Transverse colon (tissue), 4 donors: ENCODE measurements at places on chromosomes 13 and 19. TPM values are rescaled to one million over a fixed set of nuclear protein-coding genes. Genes with fewer than 3 reads are reported as not detected.
A peak's percentile ranks its signal among the peaks of the same experiment; 100 is the strongest.

Gene PLA2G4C
- 9.0 TPM for total RNA-seq

- H3K4me1 ChIP-seq, result peaks cover 49% of the 10 kb centered on the region
- H3K27me3 ChIP-seq, result no peaks in the 10 kb centered on the region
- no peaks in the 10 kb centered on the region for H3K36me3 ChIP-seq
- peak overlapping the region; percentile 95 for H3K27ac ChIP-seq
- peak overlapping the region; percentile 47 for H3K4me3 ChIP-seq
These were observed 67.8 kb downstream of the RASA3 start for GRCh38 chr13:114064450-114065140.

DNA sequence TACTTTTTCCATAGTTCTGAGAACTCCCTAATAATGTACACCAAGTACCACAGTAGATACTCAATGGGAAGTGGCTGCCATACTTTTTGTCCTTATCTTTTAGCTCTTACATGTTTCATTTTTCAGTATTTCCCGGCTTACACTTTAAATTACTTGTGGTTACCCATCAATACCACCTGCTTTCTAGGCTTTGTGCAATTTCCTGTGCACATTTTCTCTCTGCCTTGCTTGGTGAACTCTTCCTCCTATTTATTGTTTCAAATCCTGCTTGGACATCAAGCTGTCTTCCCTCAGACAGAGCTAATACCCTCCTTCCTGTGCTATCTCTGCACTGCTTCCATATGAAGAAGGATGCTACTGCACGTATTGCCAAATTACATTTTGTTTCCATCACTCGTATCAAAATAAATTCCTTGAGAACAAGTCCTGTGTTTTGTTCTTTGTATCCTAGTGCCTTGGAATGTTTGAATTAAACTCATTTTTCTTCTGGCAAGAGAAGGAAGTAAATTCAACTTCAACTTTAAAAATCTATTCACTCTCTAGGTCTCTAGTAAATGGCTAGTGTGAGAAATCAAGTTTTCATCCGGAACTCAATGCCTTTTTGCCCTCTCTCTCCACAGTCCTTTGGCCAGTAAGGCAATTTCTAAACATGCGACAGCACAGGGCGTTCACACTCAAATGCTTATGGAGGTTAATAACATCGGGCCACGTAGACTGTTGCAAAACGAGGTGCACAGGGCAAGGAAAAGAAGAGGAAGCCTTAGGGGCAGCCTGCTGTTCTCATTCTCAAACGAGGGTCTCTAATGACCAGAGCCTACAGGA is 5.6 kb downstream of the ZAR1L start:
- peak overlapping the region; percentile 35 for H3K27ac ChIP-seq
- no peaks in the 10 kb centered on the region for H3K27me3 ChIP-seq
- H3K4me1 ChIP-seq, result no peaks in the 10 kb centered on the region
- peak; percentile 12 for DNase-seq
- H3K36me3 ChIP-seq, result no peaks in the 10 kb centered on the region

DNA sequence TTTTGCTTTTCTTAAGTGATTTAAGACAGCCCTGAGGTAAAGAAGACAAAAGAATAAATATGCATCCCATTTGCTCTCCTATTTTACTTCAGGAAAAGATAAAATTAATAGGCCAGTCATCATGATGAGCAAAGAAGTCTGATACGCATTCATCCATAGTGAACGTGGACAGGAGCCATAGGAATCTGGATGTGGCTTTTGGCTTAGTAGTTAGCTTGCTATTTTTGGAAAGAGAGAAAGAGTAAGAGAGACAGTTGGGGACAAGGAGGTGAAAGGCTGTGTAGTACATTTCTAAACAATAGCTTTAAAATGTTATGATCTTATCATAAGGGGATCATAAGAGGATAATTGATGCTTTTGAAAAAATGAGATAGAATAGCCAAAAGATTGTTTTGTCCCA is 545.2 kb downstream of the IRS2 start:
- H3K27me3 ChIP-seq, result no peaks in the 10 kb centered on the region
- H3K27ac ChIP-seq, result no peak overlapping the region
- no peak overlapping the region for H3K4me3 ChIP-seq
- DNase-seq, result no peak
- no peaks in the 10 kb centered on the region for H3K4me1 ChIP-seq
- no peaks in the 10 kb centered on the region for H3K36me3 ChIP-seq

DNA sequence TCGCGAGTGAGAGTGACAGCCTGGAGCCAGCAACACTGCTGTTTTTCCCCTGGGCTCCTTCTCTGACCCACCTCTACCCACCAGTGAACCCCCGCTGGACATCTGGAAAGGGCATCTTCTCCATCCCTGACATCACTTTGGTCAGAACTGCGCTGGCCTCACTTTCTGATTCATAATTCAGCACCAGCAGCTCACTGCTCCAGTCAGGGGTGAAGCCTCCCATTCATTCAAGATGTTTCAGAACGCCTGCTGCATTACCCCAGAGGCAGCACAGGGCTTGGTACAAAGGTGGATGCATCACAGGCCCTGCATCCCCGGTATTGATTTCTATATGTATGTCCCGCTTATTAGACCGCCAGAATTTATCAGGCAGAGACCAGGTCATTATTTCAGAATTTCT is 182.8 kb upstream of the TSHZ3 start:
- DNase-seq, result no peak
- H3K4me3 ChIP-seq, result no peak overlapping the region
- no peaks in the 10 kb centered on the region for H3K4me1 ChIP-seq
- no peaks in the 10 kb centered on the region for H3K36me3 ChIP-seq

- H3K4me3 ChIP-seq, result no peak overlapping the region
- no peak for DNase-seq
- peaks cover 6% of the 10 kb centered on the region for H3K4me1 ChIP-seq
- H3K27me3 ChIP-seq, result peaks cover 55% of the 10 kb centered on the region
These were observed 5.9 kb downstream of the NOTCH3 start for GRCh38 chr19:15194938-15195337.

Gene C19orf38
- not detected for total RNA-seq

Gene PLK5
- not detected for total RNA-seq

GRCh38 chr19:1492474-1493006 is 1.6 kb downstream of the REEP6 start:
- H3K36me3 ChIP-seq, result no peaks in the 10 kb centered on the region
- H3K27me3 ChIP-seq, result peaks cover 34% of the 10 kb centered on the region
- no peak for DNase-seq
- peaks cover 14% of the 10 kb centered on the region for H3K4me1 ChIP-seq

DNA sequence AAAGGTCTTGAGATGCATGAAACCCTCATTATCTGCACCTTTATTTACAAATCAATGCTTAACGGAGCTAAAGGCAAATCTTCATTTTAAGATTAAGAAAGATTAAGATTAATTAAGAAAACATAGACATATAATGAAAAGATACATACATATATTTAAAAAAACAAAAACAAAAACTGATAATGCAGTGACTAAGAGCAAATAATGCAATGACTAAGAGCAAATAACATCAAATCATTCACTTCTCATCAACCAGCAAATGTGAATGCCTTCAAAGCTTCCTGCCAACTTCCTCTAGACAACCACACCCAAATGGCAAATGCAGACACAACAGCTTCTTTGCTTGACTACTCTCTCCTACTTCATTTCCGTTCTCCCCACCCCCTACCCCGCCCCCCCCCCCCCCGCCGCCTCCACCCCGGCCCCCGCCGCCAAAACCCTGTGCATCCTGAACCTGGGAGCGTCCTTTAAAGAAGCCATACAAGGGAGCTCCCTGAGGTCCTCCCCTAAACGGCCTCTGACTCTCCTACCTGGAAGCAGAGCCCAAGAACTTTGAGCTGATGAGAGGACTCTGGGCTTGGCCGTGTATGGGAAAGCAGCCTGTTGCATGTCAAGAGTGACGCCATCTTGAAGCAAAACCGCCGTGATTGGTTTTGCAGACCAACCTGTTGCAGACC is 24.5 kb downstream of the TEX101 start:
- H3K27me3 ChIP-seq, result no peaks in the 10 kb centered on the region
- peaks cover 10% of the 10 kb centered on the region for H3K4me1 ChIP-seq
- H3K36me3 ChIP-seq, result no peaks in the 10 kb centered on the region
- no peak overlapping the region for H3K4me3 ChIP-seq

Gene TNNI3
- total RNA-seq, result not detected

DNA sequence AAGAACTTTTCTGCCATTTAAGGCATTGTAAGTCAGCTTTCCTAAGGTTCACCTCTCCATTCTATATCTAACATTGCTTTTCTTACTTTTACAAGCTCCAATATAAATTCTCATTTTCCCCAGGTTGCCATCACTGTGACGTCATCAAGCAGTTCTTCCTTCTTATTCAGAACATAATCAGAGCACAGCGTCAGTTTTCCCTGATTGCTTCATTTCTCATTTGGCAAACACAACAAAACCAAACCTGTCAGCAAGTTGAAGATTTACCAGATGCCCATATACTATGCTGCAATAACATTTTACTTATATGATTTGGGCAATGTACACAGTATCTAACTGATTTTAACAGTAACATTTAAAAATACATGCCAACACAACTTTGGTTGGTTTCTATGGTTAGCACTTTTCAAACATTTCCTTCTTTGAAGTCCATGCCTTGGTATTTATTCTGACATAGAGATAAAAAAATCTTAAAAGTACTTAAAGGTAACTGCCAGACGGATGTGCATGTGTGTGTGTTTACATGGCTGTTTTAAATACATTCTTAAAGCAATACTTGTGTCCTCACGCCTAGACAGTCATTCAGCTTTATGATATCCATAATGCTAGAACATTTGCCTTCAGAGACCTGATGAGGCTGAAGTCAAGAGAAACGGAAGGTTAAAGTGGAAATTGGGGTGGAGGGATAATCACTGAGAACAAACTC is 264.0 kb downstream of the KLF12 start:
- peak overlapping the region; percentile 18 for H3K27ac ChIP-seq
- no peaks in the 10 kb centered on the region for H3K27me3 ChIP-seq
- DNase-seq, result peak; percentile 28
- peaks cover 3% of the 10 kb centered on the region for H3K4me1 ChIP-seq

DNA sequence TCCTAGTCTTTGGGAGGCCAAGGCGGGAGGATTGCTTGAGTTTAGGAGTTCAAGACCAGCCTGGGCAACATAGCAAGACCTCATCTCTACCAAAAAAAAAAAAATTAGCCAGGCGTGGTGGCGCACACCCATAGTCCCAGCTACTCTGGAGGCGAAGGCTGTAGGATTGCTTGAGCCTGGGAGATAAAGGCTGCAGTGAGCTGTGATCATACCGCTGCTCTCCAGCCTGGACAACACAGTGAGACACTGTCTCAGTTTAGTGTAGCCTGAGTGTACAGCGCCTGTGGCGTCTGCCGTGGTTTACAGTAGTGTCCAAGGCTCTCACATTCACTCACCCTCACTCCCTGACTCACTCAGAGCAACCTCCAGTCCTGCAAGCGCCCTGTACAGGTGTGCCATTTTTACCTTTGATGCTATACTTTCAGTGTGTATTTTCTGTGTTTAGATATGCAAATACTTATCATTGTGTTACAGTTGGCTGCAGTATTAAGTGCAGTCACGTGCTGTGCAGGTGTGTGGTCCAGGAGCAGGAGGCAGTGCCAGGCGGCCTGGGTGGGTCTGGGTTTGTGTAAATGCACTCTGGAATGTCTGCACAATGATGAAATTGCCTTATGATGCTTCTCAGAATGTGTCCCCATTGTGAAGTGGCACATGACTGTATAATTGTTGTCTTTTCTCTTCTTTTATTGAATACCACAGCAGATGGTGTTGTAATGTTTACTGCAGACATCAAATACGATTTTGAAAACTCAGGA is 36.1 kb upstream of the DCUN1D2 start:
- H3K4me3 ChIP-seq, result no peak overlapping the region
- DNase-seq, result no peak
- peaks cover 3% of the 10 kb centered on the region for H3K36me3 ChIP-seq
- H3K4me1 ChIP-seq, result no peaks in the 10 kb centered on the region

DNA sequence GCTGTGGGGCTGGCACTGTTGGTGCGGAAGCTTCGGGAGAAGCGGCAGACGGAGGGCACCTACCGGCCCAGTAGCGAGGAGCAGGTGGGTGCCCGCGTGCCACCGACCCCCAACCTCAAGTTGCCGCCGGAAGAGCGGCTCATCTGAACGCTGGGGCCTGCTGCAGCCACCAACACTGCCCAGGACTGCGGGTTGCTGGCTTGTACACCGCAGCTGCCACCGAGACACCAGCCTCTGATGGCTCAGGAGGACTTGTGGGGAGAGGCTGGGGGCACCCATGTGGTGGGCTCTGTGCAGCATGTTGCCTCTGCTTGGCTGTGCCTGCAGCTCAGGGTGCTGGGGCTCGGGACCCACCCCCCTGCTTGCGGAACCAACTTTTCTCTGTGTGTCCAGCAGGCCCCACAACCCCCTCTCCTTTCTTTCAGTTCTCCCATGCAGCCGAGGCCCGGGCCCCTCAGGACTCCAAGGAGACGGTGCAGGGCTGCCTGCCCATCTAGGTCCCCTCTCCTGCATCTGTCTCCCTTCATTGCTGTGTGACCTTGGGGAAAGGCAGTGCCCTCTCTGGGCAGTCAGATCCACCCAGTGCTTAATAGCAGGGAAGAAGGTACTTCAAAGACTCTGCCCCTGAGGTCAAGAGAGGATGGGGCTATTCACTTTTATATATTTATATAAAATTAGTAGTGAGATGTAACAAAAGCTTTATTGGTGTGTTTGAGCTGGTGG is 2.6 kb downstream of the CRB3 start:
- no peak overlapping the region for H3K4me3 ChIP-seq
- peaks cover 15% of the 10 kb centered on the region for H3K27me3 ChIP-seq
- no peak overlapping the region for H3K27ac ChIP-seq
- no peak for DNase-seq

Gene HIPK4
- total RNA-seq, result not detected

Gene ICAM4
- total RNA-seq, result not detected

DNA sequence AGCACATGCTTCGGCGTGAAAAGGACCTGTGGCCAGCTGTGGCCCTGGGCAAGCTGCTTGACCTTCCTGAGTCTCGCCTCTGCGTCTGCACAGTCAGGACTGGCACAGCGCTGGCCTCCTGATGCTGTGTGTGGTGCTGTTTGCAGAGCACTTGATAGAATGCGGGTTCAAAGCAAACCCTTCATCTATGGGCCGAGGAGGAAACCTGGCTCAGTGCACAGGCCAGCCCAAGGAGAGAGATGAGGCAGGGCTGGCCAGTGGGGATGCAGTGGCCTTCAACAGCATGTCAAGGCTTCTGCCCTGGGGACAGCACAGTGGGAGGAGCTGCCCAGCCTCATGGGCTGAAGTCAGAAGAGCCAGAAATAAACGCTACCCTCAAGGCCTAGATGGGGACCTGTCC is 21.3 kb upstream of the VSTM2B start:
- no peaks in the 10 kb centered on the region for H3K4me1 ChIP-seq
- no peaks in the 10 kb centered on the region for H3K36me3 ChIP-seq
- H3K27ac ChIP-seq, result no peak overlapping the region
- DNase-seq, result no peak
- no peak overlapping the region for H3K4me3 ChIP-seq
- H3K27me3 ChIP-seq, result no peaks in the 10 kb centered on the region

Gene ANGPTL8
- total RNA-seq, result not detected

DNA sequence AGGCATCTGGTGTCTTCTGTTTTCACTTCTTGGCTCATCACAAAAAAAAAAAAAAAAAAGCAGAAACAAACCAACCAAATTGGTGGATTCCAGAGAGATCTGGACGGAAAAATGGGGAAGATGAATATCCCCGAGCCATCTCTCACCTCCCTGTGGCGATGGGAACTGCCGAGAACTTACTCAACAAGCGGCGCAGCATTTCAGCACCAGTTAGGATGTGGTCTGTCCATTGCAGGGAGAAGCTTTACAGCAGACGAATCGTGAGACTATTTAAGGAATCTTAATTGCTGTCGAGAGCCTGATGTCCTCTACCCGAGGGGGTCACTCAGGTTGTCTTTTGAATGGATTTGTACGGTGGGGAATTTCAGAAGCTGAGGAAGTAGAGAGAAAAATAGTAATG is 17.3 kb upstream of the KDM4B start:
- H3K36me3 ChIP-seq, result no peaks in the 10 kb centered on the region
- no peak for DNase-seq
- no peak overlapping the region for H3K27ac ChIP-seq
